Aorta (tissue), 5 donors: ENCODE measurements at places on chromosomes 5 and 9. TPM values are rescaled to one million over a fixed set of nuclear protein-coding genes. Genes with fewer than 3 reads are reported as not detected.

Gene ENTPD2
- 0.16 TPM for total RNA-seq

Gene LURAP1L
- 18.6 TPM for total RNA-seq

GRCh38 chr5:10339058-10339811 is 14.3 kb upstream of the MARCHF6 start:
- DNase-seq, result no peak
- no peaks in the 10 kb centered on the region for H3K36me3 ChIP-seq

DNA sequence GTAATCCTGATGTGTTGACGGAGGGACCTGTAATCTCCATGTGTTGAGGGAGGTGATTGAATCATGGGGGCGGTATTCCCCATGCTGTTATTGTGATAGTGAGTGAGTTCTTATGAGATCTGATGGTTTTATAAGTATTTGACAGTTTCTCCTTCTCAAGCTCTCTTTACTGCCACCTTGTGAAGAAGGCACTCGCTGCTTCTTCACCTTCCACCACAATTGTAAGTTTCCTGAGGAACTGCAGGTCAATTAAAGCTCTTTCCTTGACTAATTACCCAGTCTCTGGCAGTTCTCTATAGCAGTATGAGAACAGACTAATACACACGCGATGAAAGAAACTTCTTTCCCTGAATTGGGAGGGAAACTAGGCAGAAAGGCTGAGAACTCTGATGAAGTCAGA is 141.1 kb upstream of the RAD23B start:
- H3K36me3 ChIP-seq, result no peaks in the 10 kb centered on the region
- no peak for DNase-seq
- H3K4me3 ChIP-seq, result no peak overlapping the region
- H3K27ac ChIP-seq, result no peak overlapping the region

GRCh38 chr9:98839724-98840123 is 32.3 kb downstream of the GALNT12 start:
- H3K4me1 ChIP-seq, result no peaks in the 10 kb centered on the region
- no peaks in the 10 kb centered on the region for H3K36me3 ChIP-seq
- H3K27me3 ChIP-seq, result no peaks in the 10 kb centered on the region
- H3K4me3 ChIP-seq, result no peak overlapping the region
